ENCODE measurements at places on chromosomes 12 and 14. TPM values are rescaled to one million over a fixed set of nuclear protein-coding genes. Genes with fewer than 3 reads are reported as not detected.

DNA sequence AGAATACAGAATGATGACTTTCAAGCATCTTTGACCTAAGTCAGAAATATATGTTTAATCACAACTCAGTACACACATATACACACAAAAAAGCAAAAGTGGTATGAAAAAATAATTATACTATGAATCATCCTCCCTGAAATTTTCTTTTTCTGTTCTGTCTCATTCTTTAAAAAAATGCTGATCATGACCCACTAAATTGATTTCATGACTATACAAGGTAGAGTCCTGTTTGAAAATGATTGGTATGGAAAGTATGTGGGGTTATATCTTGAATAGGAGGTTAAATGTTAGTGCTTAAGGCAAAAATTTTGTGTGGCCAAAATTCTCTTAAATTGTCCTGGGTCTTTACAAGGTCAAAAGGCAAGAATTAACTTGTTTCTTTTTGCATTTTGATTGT, 80.4 kb downstream of the SUDS3 start:
- H3K27ac ChIP-seq, result no peak overlapping the region
- H3K36me3 ChIP-seq, result no peaks in the 10 kb centered on the region
- no peaks in the 10 kb centered on the region for H3K27me3 ChIP-seq

DNA sequence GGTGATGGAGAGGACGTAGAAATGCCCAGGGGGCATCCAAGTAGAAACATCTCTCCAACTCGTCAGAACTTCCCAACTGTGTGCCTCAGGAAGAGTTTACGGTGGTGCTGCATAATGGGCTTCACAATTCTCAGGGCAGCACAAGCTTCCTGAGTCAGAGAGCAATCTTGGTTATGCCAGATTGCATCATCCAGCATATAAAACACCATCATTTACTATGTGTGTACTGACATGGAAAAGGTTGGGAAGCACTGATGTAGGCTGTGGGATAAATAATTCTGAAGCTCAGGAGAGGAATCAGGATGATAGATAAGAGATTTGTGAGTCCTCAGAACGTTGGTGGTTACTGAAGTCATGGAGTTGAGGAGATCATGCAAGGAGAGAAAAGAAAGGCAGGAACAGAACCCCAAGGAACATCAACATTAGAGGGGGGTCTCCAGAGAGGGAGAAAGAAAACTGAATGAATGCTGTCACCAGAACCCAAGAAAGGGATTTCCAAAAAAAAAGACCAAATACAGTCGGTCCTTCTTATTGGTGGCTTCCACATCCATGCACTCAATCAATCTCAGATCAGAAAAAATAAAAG, 4.7 kb upstream of the NCKAP5L start:
- DNase-seq, result no peak
- peaks cover 7% of the 10 kb centered on the region for H3K4me1 ChIP-seq
- no peak overlapping the region for H3K27ac ChIP-seq
- H3K4me3 ChIP-seq, result no peak overlapping the region

DNA sequence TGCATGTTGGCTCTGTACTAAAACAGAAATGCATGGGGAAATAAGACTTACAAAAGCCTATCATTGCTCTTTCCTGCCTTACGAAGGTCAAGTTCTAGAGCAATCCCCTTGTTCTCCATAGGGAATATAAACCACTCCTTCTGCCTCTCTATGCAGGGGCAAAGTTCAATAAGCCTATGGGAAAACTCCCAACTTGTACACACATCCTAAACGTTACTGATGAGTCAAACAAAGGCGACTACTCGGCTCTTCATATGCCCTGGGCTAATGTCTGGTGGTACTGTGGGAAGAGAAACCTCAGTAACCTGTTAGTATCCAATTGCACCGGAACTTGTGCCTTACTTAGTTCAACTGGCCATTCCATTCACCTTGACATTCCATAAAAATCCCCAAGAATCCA, 32.7 kb downstream of the PRMT8 start:
- no peak overlapping the region for H3K4me3 ChIP-seq
- H3K27me3 ChIP-seq, result no peaks in the 10 kb centered on the region
- H3K27ac ChIP-seq, result no peak overlapping the region
- H3K36me3 ChIP-seq, result no peaks in the 10 kb centered on the region
- peaks cover 11% of the 10 kb centered on the region for H3K4me1 ChIP-seq
- DNase-seq, result no peak

The CLEC4D gene
- total RNA-seq, result 0.63 TPM

The PIWIL1 gene
- total RNA-seq, result not detected

The TMEM19 gene
- 20.5 TPM for total RNA-seq

Measured in right atrium auricular region (tissue), 2 donors.